ENCODE measurements at places on chromosomes 7 and 10. TPM values are rescaled to one million over a fixed set of nuclear protein-coding genes. Genes with fewer than 3 reads are reported as not detected.

DNA sequence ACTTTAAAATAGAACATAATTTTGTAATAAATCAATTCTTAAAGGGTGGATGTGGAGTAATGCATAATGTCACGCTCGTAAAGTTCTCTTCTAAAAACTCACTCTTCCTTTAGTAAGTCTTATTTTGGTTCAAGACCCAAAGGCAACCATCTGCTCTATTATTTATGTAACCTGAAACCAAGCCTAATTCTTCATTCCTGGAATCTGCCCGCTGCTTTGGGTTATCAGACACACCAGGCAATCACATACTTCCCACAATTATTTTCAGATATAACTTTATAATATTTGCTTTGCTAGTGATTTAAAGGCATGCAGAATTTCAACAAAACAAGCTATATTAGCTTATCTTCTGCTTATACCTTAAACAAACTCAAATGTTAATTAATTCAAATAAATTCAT lies 39.0 kb downstream of the RAB11FIP2 start:
- no peak for DNase-seq

AKR1D1 gene
- not detected for total RNA-seq

DNA sequence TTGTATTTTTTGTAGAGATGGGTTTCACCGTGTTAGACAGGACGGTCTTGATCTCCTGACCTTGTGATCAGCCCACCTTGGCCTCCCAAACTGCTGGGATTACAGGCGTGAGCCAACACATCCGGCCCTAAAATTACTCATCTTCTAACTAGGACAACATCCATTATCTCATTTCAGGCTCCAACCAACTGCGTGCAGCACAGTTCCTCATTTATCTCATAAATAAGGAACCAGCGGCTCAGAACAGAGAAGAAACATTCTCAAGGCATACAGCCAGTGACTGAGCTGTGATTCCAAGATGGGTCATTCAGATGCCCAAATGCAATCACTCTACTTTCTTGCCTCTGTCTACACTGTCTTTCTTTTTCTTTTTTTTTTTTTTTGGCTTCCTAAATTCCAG lies 356.1 kb downstream of the ELMO1 start:
- DNase-seq, result no peak

DNA sequence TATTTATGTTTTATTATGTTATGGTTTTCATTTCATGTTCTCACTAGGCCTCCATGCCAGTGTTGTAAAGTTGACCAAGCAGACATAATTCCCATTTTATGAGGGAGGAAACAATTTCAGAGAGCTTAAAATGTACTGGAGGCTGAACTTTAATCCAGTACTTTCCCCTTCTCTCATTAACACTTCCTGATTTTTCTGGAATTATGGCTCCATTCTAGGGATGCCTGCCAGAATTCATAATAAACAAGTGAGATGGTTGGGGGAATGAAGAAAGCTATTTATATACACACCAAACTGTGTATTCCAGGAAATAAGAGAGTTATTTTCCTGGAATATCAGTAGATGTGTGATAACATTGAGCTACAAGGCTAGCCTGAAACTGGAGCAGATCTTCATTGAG lies 6.9 kb downstream of the TMEM236 start:
- no peak for DNase-seq

DNA sequence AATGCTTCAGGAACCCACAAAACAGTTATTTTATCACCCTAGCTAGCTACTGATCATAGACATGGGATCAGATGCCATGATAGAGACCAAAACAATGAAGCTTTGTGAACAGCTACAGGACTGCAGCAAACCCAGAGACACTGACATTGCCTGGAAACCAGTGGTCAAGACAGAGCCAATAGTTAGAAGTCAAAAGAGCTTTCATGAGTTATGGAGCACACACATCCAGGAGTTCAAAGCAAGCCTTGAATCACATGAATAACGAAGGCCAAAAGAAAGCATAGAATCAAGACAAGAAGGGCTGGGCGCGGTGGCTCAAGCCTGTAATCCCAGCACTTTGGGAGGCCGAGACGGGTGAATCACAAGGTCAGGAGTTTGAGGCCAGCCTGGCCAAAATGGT lies 34.5 kb upstream of the GSAP start:
- DNase-seq, result no peak

DNA sequence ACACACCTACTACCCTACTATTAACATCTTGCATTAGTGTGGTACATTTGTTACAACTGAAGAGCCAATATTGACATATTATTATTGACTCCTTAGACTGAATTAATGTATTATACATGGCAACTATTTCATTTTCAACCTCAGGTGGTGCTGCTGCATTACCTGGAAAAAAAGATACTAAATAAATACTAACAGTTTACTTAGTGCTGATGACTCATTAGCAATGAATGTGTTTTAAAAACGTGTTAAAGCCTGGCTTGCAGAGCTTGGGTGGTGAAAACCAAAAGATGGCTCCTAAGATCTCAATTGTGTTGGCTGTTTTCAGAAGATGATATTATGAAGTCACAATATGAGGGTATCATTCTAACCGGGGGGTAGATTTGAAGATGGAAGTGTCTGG lies 34.8 kb downstream of the CFAP43 start:
- no peak for DNase-seq

ELAPOR2 gene
- 11.0 TPM for total RNA-seq

- DNase-seq, result no peak
These were observed at the start of gene CDK5 for GRCh38 chr7:151057506-151057988. Gene CDK5 (minus strand): TSS chr7:151057897. CDS start chr7:151057848, 49 bp downstream.

GRCh38 chr10:91050371-91051034 lies 129.6 kb upstream of the ANKRD1 start:
- DNase-seq, result no peak

ICA1 gene
- 18.3 TPM for total RNA-seq

DNA sequence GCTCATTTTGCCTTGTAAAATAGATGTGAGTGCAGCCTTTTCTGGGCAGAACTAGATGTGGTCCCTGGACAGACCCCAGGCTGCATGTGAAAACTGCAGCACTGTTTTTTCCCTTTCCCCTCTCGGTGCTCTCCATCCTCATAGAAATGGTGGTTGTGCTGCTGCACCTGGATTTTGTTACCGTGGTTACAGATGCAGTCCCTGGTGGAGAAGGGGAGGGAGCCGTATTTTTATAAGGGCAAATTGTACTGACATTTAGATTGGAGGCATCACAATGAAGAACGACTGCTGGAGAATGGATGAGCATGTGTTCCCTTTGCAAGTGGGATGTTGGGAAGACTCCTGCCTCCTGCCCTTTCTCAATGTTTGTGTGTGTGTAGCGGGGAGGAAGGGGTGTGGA lies 469.9 kb downstream of the CCSER2 start:
- no peak for DNase-seq

GRCh38 chr10:99008054-99008453 lies 227.6 kb downstream of the HPSE2 start:
- DNase-seq, result no peak

DNA sequence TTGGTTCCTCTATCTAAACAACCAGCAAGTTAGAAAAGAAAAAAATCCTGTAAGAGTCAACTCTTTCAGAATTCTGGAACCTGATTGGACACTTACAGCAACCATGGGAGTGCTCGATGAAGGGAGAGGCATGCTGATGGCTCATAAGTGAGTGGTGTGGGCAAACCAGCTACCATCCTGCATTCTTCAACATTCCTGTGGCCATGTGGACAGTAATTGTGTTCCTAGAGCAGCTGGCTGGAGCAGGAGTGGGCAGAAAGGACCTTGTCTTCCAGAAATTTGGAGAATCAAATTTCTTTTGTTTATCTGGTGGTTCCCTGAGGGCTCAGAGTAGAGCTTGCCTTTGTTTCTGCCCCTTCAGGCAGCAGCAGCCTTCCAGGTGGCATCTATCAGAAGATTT lies 22.5 kb upstream of the MYL7 start:
- peak; percentile 15 for DNase-seq

MYPN gene
- not detected for total RNA-seq

DNA sequence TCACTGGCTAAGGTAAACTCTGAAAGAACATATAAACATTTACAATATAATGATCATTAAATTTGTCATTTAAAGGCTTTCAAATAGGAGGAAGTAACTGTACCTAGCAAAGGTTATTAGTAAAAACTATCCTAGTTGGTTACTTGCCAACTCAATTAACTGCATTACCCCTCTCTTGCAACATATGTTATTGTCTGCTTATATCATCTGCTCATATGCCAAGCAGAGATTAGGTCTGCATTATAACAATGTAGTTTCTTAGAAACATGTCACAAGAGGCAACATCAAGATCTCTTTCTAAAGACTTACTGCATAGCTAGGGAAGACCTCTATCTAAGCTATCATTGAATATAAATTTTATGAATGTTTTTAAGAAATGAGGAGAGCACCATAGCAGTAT lies 132.5 kb downstream of the RELN start:
- no peak for DNase-seq

GRCh38 chr7:148722340-148723165 lies 23.9 kb downstream of the CUL1 start:
- DNase-seq, result no peak

GRCh38 chr7:87147500-87147899 lies 4.8 kb upstream of the DMTF1 start:
- no peak for DNase-seq

GRCh38 chr7:70655694-70656093 lies 476.2 kb upstream of the GALNT17 start:
- DNase-seq, result no peak

GRCh38 chr7:18680576-18680975 lies 185.0 kb downstream of the HDAC9 start:
- DNase-seq, result no peak

IFIT3 gene
- total RNA-seq, result 8.2 TPM

GRCh38 chr10:124477614-124478363 lies 16.2 kb downstream of the LHPP start:
- no peak for DNase-seq

GRCh38 chr7:103009466-103010185 lies 65.0 kb downstream of the FBXL13 start:
- DNase-seq, result peak; percentile 56

- DNase-seq, result peak; percentile 96
These were observed 60.6 kb upstream of the TRIM8 start for GRCh38 chr10:102583435-102584417.

- DNase-seq, result peak; percentile 57
These were observed 5.1 kb upstream of the GRID1 start for GRCh38 chr10:86371691-86372090.

WDFY4 gene
- 1.1 TPM for total RNA-seq

- peak; percentile 64 for DNase-seq
These were observed 14.0 kb downstream of the AMZ1 start for GRCh38 chr7:2701832-2702593.

- DNase-seq, result no peak
These were observed 31.5 kb downstream of the RAB19 start for GRCh38 chr7:140435252-140435895.

NCOA4 gene
- total RNA-seq, result 176 TPM

GRCh38 chr10:16581202-16581601 lies 59.5 kb upstream of the C1QL3 start:
- DNase-seq, result no peak

ZNF775 gene
- total RNA-seq, result 3.8 TPM

ANAPC16 gene
- 47.8 TPM for total RNA-seq

CTAGE4 gene
- total RNA-seq, result 4.8 TPM

GRCh38 chr10:47050618-47051455 lies 139.6 kb downstream of the PTPN20 start:
- no peak for DNase-seq

DNA sequence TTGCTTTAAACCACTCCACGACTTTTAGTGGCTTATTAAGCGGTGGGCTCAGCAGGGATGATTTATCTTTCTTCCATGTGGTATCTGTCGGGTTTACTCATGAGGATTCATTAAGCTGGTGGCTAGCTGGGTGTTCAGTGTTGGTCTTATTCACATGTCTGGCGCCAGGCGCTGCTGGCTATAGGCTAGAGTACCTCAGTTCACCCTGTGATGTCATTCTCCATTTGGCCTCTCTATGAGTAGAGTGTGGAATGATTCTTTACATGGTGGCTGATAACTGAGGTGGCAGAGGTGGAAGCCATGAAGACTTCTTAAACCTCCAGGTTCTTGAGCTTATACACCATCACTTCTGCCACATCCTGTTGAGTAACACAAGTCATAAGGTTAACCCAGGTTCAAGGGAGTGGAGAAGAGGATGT lies 115.4 kb downstream of the MLLT10 start:
- DNase-seq, result no peak

GRCh38 chr10:4141471-4141870 lies 356.5 kb upstream of the KLF6 start:
- DNase-seq, result no peak

GRCh38 chr7:129466796-129467195 lies 32.6 kb downstream of the STRIP2 start:
- DNase-seq, result no peak

MBL2 gene
- not detected for total RNA-seq

- no peak for DNase-seq
These were observed 568.0 kb downstream of the POM121L12 start for GRCh38 chr7:53603461-53603860.

DNA sequence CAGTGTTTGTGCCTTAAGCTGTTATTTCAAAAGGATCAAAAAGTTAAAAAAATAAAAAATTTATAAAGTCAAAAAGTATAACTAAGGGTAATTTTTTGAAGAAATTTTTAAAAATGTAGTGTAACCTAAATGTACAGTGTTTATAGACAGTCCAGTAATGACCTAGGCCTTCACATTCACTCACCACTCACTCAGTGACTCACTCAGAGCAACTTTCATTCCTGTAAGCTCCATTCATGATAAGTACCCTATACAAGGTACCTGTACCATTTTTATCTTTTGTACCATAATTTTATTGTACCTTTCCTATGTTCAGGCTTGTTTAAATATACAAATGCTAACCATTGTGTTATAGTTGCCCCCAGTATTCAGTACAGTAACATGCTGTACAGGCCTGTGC lies 21.5 kb downstream of the DNAJC9 start:
- no peak for DNase-seq

DCLRE1A gene
- 2.1 TPM for total RNA-seq

- DNase-seq, result no peak
These were observed 61.5 kb downstream of the CHN2 start for GRCh38 chr7:29255906-29256692.

- DNase-seq, result no peak
These were observed 396 bp downstream of the GRM8 start for GRCh38 chr7:127252377-127252713.

- DNase-seq, result no peak
These were observed 21.2 kb downstream of the OR9A2 start for GRCh38 chr7:143005632-143006260.

DNA sequence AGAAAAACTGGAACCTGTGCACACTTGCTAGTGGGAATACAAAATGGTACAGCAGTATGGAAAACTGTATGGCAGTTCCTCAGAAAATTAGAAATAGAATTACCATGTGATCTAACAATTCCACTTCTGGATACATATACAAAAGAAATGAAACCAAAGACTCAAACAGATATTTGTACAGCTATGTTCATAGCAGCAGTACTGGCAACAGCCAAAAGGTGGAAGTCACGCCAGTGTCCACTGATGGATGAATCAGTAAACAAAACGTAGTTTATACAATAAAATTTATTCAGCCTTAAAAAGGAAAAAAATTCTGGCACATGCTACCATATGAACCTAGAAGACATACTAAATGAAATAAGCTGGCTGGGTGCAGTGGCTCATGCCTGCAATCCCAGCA lies 23.0 kb downstream of the IDE start:
- DNase-seq, result no peak

GRCh38 chr7:18191341-18191740 lies 163.7 kb upstream of the PRPS1L1 start:
- no peak for DNase-seq

- DNase-seq, result no peak
These were observed 38.0 kb upstream of the RTKN2 start for GRCh38 chr10:62306663-62307062.

Data from lower leg skin (tissue), 4 donors.